ENCODE measurements at places on chromosomes 6 and 20. TPM values are rescaled to one million over a fixed set of nuclear protein-coding genes. Genes with fewer than 3 reads are reported as not detected.

- no peak for DNase-seq
Measured at GRCh38 chr20:50152394-50153152, 950 bp downstream of the PEDS1 start.

Gene SLC22A2
- not detected for total RNA-seq

DNA sequence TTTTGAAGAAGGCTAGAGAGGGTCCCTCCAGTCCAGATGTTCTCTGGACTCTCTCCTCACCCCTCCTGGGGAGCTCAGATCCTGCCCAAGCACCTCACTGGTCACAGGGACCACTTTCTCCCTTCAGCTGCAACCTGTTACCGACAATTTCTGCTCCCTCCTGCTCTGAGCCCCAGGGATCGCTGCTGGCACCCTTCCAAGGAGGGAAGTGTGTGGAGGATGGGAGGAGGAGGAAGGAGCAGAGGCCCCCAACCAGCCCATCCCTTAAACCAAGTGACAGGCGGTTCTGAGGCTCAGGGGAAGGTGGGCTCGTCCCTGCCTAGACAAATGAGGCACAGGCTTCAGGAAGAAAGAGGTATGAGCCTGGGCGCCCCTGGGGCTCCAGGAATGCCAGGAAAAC is 13.9 kb downstream of the PMEPA1 start:
- DNase-seq: no peak

DNA sequence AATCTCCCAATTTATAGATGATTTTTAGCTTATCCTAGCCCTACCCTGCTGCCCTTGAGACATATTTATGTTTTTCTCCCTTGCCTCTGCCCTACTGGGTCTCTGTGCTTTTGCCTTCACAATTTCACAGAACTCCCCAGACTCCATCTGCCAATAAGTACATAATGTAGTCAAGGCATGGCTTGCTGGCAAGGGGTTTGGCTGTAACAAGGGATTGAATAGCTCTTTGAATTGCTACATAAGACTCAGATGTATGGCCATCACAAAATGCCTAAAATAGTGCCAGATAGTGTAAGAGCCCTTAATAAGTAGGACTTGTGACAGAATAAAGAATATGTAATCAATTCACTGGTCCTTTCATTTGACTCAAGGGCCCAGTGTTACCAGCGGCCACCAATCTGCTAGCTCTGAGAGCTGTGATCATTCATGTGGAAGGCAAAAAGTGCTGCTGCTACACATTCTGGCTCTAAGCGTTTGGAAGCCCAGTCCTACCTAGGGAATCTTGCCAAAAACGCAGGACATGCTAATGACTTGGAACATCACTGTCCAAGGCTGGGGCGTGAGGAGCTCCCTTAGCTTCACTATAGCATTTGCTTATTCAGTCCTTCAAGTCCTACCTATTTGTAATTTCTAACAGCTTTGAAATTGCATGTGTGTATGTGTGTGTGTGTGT is 20.5 kb downstream of the CLVS2 start:
- DNase-seq: no peak
